Peyer's patch (tissue), 4 donors: ENCODE measurements at places on chromosomes 2 and 18.

GRCh38 chr18:23618862-23619387 is 32.6 kb upstream of the NPC1 start:
- DNase-seq, result peak; percentile 54

DNA sequence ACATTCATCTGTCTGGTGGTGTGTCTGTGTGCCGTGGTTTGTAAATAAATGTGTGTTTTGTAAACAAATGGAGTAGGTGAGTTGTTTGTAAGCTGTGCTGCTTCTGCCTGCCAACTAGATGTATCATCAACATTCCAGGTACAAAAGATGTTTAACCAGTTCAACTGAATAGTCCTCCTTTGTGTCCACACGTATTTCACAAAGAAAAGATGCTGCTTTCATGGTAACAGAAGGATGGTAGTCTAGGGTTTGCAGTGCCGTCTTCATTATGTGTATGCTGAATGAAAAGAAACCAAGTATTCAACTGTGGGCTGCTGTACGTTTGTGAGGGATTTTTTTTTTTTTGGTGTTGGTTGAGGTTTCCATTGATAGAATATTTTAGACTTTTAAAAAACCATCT is 72.1 kb downstream of the CAMKMT start:
- DNase-seq, result no peak

DNA sequence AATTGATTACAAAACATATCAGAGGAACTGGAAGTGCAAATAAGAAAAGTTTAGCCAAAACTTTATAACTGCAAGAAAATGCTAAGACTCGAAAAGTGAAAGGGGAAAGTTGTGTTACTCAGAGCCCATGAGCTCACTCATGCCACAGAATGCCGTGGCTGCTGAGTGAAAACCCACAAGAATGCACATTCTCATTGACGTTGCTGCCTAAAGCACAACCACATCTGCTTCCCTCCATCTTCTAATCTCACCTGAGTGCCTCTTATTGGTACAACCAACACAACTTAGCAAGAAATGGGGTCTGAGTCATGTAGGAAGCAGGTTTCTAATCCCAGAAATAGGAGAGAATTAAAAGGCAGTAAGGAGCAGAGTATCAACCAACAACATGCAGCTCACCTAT is 259.7 kb downstream of the LNPK start:
- DNase-seq, result no peak

- DNase-seq, result peak; percentile 75
Observed at GRCh38 chr18:59918320-59918755, 18.5 kb downstream of the PMAIP1 start.

- DNase-seq, result peak; percentile 84
Observed at GRCh38 chr2:96407041-96407918, 71.7 kb downstream of the NCAPH start.

- DNase-seq, result no peak
Observed at GRCh38 chr2:234495251-234496054, 1.4 kb downstream of the ARL4C start.

- DNase-seq, result no peak
Observed at GRCh38 chr2:103123516-103123915, 361.7 kb downstream of the TMEM182 start.

GRCh38 chr2:170298115-170298514 is 120.2 kb downstream of the MYO3B start:
- DNase-seq, result no peak

GRCh38 chr2:229835596-229836283 is 86.1 kb downstream of the TRIP12 start:
- DNase-seq, result no peak

- DNase-seq, result no peak
Observed at GRCh38 chr18:38322206-38322605, 756.6 kb upstream of the CELF4 start.

- DNase-seq, result no peak
Observed at GRCh38 chr2:42503291-42503690, 9.5 kb upstream of the KCNG3 start.

DNA sequence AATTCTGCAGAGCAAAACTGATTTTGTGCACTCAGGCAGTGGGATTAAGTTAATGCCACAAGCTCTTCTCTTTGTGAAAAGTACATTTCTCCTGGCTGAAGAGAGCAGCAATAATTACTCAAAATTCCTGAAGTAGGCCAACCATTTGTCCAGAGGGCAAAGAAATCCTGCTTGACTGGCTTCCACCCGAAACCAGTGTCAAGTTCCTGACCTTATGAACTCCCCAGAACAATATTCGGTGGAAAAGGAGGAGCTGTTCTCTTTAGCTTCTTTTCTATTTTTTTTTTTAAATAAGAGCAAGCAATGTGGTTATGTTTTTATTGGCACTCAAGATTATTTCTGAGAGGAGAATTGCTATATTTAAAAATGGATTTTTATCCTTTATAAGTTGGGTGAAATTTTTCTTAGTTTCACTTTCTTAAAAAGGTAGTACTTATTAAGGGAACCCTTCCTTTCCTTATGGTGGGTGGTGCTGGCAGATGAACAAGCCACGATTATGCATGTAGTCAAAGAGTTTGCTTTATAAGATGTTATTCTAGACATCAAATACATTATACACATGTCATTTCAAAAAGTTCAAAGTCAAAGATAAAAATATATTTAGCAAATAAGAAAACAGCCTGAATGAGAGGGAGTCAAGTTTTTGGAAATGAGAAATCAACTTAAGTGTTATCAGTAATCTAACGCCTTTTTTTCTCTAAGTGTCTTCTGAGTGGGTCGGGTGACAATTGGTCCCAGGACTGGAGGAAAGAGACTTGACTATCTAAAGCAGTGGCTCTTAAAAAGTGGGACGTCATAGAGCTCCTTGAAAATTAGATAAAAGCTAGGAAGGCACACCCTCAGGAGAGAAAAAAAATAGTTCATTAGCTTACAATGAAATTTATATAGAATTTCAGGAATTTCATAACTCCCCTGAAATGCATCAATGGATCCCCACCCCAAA is 194.5 kb downstream of the IKZF2 start:
- DNase-seq, result no peak

- no peak for DNase-seq
Observed at GRCh38 chr2:49129034-49129433, 25.3 kb downstream of the FSHR start.

GRCh38 chr2:25115902-25116301 is 52.5 kb downstream of the POMC start:
- DNase-seq, result no peak

GRCh38 chr2:132037527-132038178 is 124.1 kb downstream of the ANKRD30BL start:
- DNase-seq, result no peak

DNA sequence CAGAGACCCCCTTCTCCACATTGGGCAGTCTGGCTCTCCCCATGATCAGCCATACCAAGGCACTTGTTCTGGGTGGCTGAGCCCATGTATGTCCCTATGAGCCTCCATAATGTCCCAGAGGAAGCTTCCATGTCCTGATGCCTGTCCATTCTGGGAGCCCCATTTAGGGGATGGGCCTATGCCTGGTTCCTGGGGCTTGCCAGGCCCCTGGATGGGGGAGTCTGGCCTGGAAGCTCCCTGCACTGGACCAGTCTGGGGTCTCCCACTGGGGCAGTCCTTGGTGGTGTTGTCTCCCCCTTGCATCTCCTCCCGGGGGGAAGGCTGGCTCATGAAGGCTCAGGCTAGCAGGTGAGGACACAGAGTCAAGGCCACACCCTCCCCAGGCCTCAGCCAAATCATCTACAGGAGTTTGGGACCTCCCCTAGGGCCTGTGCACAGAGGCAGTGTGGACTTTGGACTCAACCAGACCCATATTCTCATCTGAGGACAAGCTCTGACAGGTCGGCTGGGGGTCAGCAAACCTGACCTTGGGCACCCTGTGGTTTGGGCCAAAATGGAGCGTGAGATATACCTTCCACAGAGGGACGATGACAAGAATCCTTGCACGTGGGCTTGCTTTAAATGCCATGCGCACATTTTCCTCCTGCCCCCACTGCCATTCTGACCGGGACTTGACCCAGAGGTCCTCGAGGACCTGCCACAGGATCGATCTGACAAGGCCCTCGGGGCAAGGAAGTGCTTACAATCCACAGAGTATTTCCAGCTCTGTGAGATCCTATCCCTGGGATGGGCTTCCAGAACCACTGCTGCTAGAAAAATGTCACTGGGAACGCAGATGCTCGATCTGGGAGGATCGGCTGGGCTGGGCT is 38.8 kb downstream of the INHBB start:
- no peak for DNase-seq

DNA sequence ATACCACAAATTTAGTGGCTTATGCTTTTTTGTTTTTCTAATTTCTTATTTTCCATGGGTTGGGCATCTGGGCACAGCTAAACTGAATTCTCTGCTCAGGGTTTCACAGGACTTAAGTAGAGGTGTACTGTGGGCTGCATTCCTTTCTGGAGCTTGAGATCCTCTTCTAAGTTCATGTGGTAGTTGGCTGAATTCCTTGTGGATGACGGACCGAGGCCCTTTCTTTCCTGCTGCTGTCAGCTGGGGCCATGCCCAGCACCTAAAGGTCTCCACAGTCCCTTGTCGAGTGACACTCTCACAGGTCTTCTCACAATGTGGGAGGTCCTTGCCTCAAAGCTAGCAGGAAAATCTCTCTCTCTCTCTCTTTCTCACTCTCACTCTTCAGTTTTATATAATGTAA is 433.5 kb upstream of the LRATD1 start:
- DNase-seq, result no peak

GRCh38 chr2:165497659-165498317 is 28.3 kb downstream of the CSRNP3 start:
- DNase-seq, result no peak

DNA sequence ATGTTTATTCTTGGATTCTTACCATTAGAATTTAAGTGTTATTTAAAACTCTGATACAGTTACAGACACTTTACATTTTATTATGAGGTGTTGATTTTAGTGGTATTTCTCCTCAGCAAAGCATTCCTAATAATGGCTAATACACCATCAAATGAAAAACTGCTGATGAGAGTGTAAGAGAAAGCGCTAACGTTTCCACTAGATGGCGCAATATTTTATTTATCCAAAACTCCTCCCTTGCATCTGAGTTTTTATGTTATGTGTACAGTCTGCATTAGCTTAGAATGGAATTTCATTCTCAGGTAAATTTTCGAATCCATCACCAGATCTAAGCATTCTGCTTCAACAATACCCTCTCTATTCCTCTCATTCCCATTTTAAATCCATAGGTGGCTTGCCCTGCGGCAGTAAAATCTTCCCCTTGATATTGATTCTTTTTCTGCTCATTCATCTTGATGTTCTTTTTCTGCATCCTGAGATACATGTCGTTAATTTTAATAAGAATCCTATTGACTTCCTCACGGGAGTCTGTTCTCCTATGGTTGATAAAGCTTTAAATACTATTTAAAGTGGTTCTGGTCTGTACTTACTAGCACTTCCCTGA is 53.9 kb downstream of the PRKRA start:
- DNase-seq, result no peak

DNA sequence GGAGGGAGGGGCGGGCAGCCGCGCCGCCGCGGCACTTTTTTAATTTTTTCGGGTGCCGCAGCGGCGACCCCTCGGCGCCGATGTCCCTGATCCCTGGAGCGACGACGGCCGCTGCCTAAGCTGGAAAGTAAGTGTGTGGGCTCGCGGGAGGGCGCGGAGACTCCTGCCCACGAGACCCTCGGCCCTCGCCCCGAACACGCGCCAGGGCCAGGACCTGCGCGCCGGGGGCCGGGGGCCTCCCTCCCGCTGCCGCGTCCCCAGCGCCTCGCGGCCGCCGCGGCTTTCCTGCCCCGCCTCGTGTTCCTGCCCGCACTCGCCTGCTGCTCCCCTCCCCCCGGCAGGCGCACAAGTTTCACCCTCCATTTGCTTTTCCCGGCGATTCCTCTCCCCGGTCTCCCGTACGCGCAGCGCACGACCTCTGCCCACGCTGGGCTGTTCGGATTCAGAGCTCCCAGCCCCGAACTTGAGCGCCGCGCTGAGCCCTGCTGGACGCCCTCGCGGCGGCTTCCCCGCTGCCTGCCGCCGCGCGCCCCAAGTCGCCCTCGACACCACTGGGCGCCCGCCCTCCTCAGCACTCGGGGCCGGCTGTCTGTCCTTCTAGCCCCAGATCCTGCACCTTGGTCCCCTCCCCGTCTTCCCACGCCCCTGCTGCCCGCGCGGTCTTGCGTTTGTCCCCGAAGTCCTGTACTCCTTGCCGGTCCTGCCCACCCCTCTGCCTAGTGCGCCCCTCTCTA is 507 bp downstream of the PKP4 start:
- DNase-seq, result peak; percentile 41

DNA sequence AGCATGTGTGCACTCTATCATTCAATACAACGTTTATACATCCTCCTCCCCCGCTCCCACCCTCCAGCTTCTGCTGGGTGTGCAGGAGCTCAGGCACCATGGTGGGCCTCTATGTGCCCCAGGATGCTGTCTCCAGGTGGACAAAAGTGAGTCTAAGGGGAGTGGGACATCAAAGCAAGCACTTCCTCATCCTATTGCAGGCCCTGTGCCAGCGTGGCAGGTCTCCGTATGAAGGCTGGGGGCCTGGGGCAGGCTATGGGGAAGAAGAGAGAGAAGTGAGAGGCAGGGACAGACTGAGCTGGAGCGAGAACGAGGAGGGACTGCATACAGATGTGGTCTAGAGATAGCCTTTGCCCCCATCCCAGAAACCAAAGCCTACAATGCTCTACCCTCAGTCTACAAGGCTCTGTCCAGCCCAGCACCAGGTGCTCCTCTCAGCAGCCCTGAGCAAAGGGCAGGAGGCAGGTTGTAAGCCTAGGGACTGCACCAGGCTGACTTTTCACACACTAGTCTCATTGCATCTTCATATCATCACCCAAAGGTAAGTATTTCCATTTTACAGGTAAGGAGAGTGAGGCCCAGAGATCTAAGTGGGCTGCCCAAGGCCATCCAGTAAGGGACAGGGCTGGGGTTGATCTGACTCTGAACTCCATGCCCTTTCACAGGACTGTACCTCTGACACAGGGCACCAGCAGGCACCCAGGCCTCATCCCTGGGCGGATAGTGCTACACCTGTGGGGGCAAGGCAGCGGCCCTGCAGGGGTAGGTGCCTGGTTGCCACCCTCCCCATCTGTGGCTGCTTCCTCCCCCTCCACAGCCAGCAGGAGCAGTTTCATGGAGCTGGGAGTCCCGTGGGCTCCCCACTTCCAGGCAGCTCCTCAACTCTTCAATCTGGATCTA is 14.0 kb upstream of the ARID5A start:
- no peak for DNase-seq

DNA sequence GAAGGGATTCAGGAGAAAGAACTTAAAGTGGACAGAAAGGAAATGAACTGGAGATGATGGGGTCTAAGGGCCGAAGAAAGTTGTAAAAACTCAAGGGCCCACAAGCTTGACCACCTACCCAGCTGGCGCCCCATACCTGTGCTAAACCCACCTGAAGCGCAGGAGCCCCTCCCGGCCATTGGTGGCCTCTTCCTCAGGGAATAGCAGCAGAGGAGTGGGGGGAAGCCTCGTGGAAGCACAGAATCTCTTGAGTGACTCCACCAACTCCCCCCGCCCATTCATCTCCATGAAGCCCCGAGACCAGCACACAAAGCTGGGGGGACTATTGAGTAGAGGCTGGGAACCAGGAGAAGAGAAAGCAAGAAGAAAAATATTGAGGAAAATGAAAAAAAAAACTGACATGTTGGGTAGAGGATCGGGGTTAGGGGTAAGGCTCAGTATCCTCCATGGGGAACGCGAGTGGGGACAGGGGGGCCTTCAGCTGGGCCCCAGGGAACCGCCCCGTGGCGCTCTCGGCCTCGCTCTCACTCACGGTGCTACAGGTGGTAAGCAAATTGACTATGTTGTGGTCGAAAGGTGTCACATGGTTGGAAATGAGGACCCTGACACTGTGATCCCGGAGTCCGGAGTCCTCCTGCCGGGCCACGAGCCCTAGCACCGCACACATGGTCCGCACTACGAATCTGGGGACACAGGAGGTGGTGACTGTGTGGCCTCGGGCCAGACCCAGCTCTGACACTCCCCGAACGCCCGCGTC is 728 bp downstream of the AUP1 start:
- DNase-seq, result peak; percentile 40
